ENCODE measurements at places on chromosomes 3 and 15.

DNA sequence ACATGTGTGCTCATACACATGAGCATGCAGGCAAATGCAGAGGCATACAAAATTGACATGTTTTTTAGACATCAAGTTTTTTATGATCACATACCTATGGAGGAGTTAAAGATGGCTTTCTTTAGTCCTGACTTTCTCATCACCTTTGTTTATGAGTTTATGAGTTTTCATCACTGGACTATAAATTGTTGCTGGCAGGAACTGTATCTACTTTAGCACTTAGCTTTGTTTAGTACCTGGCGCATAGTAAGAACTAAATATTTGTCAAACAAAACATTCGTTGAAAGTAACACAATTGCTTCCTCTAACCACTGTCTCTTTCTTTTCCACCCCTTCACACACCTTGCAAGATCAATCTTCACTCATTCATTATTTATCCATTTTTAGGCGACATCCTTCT lies 182.6 kb downstream of the SUCNR1 start:
- DNase-seq: no peak

- no peak for DNase-seq
Observed at GRCh38 chr15:40875991-40876730, 2.1 kb upstream of the RHOV start.

DNA sequence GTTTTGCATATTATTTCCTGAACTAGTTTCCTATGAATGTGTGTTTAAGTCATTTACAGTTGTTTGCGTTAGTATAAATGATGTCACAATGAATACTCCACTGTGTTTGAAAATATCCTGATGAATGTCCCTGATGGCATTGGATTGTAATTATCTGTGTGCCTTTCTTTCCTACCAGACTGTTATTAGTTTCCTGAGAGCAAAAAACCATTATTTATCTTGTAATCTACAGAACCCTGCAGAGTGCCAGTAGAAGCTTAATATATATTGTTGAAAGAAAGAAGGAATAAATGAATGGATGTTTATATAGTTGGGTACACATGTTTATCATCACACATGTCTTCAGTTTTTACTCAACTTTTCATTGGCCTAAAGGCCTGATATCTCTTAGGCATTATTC lies 312.6 kb downstream of the AGBL1 start:
- DNase-seq: no peak

DNA sequence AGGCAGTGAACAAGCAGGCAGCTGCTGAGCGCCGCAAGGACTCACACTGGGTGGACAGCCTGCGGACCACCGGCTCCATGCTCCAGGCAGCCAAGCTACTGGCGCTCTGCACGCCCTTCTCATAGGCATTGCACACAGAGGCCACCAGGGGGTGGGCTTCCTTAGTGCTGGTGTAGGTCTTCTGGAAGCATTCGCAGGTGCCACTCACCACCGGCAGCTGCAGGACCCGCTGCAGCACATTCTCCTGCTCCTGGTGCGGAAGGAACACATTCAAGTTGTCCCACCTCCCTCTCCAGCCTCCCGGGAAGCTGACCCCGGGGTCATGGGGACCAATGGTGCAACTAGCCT lies 6.0 kb downstream of the PLIN1 start:
- DNase-seq: no peak

- DNase-seq: no peak
Observed at GRCh38 chr3:166274351-166275023, 437.3 kb upstream of the BCHE start.

GRCh38 chr3:30954426-30954825 lies 60.0 kb upstream of the GADL1 start:
- no peak for DNase-seq

DNA sequence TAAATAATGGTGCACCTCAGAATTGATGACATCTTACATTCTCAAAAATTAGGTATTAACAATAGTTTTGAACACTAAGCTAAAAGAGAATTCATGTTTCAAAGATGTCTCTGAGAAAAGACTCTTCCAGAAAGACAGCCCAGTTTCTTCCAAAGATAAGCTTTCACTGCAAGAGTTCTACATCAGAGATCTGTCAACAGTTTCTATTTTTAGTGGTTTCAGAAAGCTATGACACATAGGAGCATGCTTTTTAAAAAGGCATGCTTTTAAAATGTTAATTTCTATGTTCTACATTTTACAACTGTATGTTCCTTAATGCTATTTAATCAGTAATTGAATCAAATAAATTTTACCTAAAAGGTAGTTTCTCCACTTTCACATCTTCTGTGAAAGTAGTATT lies 88.2 kb downstream of the PLOD2 start:
- DNase-seq: no peak

DNA sequence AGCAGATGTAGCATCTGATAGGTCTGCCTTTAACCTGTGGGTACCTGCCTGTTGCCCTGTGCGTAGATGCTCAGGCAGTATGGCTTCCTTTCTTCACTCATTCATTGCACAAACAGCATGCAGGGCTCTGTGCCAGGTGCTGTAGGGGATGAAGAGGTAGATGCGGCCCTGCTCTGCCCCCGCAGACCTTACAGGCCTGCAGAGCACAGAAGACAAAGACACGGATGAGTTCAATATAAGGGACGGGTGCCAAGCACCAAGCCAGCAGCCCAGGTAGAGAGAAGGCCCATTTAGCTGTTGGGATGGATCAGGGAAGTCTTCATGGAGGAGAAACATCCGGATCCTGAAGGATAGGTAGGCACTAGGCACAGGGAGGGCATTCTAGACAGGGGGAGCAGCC lies 69.4 kb downstream of the AAGAB start:
- no peak for DNase-seq

DNA sequence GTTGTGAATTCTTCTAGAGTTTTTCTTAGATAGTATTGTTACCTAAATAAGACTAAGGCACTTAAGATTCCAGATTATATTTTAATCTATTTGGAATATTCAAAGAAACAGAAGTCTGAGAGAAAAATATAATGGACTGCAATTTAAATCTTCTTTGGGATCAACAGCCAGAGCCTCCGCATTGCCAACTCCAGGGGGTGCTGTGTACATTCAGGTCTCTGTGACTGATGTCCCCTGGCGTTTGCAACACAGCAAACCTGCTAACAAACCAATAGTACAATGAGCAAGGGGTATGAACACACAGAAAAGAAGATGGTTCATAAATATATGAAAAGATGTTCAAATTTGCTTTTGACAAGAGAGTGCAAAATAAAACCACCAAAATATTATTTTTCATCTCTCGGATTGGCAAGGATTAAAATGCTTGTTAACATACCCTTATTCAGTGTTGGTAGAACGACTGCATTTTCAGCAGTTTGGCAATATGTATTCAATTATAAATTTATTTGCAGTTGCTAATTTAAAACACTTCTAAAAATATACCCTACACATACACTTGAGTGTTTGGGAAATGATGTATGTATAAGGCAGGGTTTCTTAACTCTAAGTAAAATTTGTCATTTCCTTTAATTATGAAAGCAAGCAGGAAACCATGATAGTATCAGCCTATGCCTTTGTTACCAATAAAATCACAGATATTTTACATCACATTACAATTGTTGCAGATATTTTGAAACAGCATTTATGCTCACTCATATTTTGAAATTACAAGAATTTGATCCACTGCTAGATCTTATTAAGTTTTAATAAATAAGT lies 16.1 kb upstream of the TM4SF1 start:
- peak; percentile 84 for DNase-seq

DNA sequence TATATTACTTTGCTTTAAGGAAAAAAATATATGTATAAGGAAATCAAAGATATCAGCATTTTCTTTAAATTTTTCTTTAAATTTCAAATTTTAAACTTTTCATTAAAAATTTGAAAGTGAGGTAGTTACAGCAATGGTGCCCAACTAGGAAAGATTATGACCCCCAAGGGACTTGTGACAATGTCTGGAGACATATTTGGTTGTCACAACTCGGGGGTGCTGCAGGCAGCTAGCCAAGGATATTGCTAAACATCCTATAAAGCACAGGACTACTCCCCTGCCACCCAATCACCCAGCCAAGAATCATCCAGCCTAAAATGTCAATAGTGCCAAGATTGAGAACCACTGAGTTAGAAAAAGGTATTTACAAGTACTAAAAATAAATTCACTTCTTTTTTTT lies 57.3 kb downstream of the SLC4A7 start:
- no peak for DNase-seq

DNA sequence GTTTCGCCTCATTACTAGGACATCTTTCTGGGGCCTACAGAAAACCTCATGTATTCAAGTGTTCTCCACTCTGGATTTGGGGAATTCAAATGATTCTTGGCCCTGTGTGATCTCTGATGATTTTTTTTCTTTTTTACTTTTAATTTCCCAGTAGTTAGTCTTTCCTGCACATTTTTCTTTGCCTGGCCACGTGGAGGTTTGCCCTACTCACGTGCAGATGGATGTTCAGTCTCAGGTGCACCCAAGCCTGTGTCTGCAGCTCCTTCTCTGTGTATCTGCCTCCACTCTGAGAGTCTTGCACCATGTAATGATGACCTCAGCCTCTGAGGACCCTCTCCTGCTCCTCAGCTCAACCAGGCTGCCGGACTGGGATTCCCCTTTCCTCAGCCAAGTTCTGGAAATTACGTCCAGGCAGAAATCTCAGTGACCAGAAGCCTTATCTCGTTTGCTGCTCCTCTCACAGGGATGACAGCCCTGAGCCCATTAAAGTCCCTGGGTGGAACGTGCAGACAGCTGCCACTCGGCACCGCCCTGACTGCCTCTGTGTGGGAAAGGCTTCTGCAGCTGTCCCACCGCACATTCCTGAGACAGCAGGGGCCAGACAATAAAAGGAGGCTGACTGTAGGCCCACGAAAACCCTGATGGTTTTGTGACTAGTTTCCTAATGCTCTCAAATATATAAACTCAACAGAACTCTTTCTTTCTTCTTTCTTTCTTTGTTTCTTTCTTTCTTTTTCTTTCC lies 31.4 kb upstream of the GABRB3 start:
- no peak for DNase-seq

- no peak for DNase-seq
Observed at GRCh38 chr3:35782355-35782754, 143.0 kb downstream of the ARPP21 start.

- DNase-seq: peak; percentile 95
Observed at GRCh38 chr15:67105065-67105951, 39.9 kb downstream of the SMAD3 start.

GRCh38 chr15:73052653-73053397 lies 562 bp downstream of the NEO1 start:
- peak; percentile 40 for DNase-seq

- DNase-seq: peak; percentile 61
Observed at GRCh38 chr15:73599934-73600333, 33.3 kb downstream of the NPTN start.

DNA sequence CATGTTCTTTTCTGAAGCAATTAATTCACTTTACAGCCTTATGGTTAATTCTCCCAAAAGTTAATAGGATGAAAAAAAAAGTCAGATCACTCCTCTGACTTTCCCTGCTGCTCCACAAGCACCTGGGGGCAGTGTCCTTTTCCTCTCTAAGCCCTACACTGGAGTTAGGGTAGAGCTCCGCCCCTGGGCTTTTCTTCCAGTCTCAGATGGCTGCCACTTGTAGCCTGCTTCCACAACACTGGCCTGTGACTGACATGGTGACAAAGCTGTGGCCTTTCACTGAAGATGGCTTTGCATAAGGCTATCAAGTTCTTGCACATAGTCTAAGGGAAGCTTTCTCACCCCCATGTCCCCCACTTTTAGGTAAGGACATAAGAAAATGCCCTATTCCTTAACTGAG lies 1.3 kb upstream of the MON1A start:
- DNase-seq: no peak

DNA sequence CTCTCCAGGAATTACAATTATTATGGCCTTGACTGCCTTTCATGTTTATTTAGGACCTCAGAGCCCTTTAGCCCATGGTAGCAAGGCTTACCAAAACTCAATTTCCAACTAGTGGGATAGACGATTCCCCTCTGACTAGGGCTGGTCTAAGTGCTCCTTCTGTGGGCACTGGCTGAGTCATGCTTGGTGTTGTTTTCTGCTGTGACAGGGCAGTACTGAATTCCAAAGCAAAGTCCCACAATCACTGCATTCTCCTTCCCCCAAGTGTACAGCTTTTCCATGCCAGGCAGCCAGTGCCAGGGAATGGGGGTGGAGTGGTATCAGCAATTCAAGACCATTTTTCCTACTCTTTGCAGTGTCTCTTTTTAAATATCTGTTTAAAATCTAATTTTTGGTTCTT lies 509.0 kb upstream of the NECTIN3 start:
- no peak for DNase-seq

DNA sequence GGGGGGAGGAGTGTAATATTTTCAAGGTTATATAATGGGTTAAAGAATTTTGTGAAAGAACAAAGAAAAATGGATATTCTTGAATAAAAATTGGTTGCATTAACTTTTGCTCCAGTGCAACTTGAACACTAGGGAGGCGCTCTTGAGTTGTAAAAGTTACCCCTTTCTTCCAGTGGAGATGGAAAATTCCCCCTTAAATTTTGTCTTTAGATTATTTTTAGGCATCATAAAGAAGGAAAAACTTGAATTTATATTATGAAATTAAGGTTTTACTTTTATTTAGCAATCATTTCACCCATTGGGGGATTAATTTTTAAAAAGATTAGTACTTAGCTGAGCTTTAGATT lies 550 bp upstream of the CHD2 start:
- no peak for DNase-seq

- peak; percentile 74 for DNase-seq
Observed at GRCh38 chr3:42190701-42191442, 75.1 kb downstream of the CCK start.

GRCh38 chr15:57044072-57044702 lies 125.7 kb downstream of the TCF12 start:
- no peak for DNase-seq

DNA sequence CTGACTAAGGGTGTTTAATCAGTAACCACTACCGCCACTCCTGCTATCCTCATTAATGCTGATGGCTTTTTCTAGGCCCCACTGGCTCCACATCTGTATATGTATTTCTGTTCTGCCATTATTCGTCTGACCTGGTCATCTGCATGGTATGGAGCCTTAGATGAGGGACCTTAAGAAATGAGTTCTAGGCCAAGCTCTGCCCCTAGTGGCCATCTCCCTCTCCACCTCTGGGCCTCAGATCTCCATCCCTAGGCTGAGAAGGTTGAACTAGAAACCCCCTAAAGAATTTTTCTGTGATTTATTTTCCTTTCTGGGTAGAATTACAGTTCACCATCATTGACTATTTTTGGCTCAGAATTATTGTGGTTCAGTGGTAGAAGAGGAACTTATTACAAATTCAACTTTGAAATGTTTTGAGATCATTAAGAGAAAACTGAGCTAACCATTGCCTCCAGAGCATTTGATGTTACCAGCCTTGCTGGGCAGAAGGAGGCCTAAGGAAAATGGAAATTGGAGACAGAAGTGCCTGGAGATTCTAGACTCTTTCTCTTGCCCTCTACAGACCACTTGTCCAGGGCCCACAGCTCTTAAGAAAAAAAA lies 325.2 kb upstream of the NR2E3 start:
- no peak for DNase-seq
